ENCODE measurements at places on chromosomes 4 and X. TPM values are rescaled to one million over a fixed set of nuclear protein-coding genes. Genes with fewer than 3 reads are reported as not detected.

GRCh38 chr4:79526641-79527565, 118.9 kb upstream of the GK2 start:
- no peaks in the 10 kb centered on the region for H3K4me1 ChIP-seq
- no peaks in the 10 kb centered on the region for H3K36me3 ChIP-seq
- H3K27ac ChIP-seq = no peak overlapping the region

Gene MAGEC3
- total RNA-seq = not detected

DNA sequence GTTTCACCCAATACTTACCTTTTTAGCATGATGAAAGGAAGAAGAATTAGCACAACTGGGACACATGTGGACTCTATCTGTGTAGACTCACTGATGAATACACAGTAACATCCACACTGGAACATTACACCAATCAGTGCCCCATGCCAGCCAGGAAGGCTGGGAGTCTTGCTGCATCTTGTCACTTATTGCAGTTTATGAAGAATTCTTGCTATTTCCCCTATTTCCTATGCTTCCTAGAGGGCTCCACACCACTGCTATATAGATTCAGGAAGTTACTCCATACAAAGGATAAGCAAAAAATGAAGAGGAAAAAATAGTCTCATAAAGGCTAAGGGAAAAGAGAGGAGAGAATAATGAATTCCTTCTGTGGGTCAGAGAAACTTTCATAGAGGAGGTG, 201.0 kb downstream of the CAMK2D start:
- DNase-seq = no peak
- H3K4me1 ChIP-seq = peaks cover 2% of the 10 kb centered on the region

GRCh38 chrX:53312946-53313727, 31.8 kb upstream of the IQSEC2 start:
- DNase-seq = peak; percentile 29
- H3K27ac ChIP-seq = no peak overlapping the region
- H3K4me3 ChIP-seq = no peak overlapping the region
- H3K36me3 ChIP-seq = no peaks in the 10 kb centered on the region

Gene ANK2
- total RNA-seq = 0.25 TPM

GRCh38 chr4:100841911-100842310, 324.1 kb upstream of the EMCN start:
- H3K27me3 ChIP-seq = no peaks in the 10 kb centered on the region
- H3K4me3 ChIP-seq = no peak overlapping the region
- H3K27ac ChIP-seq = no peak overlapping the region
- H3K36me3 ChIP-seq = no peaks in the 10 kb centered on the region
- no peak for DNase-seq
- no peaks in the 10 kb centered on the region for H3K4me1 ChIP-seq
